ENCODE measurements at places on chromosomes 1 and 21. TPM values are rescaled to one million over a fixed set of nuclear protein-coding genes. Genes with fewer than 3 reads are reported as not detected.

CFHR3 gene
- 0.28 TPM for total RNA-seq

UTS2 gene
- not detected for total RNA-seq

CLDN19 gene
- total RNA-seq = 2.0 TPM

ERICH3 gene
- 17.3 TPM for total RNA-seq

OPTC gene
- total RNA-seq = not detected

PYHIN1 gene
- 0.95 TPM for total RNA-seq

EVA1C gene
- total RNA-seq = 59.0 TPM

All from lung (tissue), 17 donors.